ENCODE measurements at places on chromosomes 4 and X. TPM values are rescaled to one million over a fixed set of nuclear protein-coding genes. Genes with fewer than 3 reads are reported as not detected.

GRCh38 chr4:54548831-54549460 lies 108.8 kb upstream of the KIT start:
- DNase-seq: no peak

DNA sequence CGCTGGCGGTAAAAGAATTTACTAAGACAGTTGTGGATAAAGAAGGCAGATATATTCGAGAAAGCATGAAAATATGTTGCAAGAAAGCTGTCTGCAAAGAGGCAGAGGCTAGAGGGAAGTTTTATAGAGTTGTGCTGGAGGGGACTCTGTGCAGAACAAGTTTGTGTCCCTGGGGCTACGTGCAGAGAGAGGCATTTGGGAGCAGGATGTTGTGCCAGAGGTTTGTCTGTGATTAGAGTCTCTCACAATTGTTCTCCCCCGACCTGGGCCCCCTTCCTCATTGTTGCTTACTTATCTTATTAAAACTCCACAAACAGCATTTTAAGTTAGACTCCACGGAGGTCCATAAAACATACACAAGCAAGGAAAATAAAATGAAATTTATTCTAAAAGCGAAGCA lies 831.3 kb downstream of the NLGN4X start:
- DNase-seq: no peak

- peak; percentile 34 for DNase-seq
Measured at GRCh38 chrX:136030303-136031191, 45.3 kb downstream of the SLC9A6 start.

The GPC3 gene
- 60.5 TPM for total RNA-seq

DNA sequence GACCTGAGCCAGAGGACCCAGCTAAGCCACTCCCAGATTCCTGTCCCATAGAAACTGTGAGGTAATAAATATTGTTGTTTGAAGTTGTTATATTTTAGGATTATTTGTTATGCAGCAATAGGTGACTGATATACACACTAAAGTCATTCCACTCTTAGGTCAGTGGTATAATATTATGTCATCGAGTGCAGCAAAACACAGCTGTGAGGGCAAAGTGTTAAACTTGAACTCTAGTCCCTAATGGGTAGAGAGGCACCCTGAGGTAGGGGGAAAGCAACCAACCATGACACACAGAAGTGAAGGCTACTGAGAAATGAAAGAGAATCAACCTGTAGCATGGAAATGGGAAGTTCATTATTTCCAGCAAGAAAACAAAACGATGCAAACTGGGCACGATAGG lies 66.6 kb downstream of the ATXN3L start:
- no peak for DNase-seq

- DNase-seq: no peak
Measured at GRCh38 chr4:48752726-48753125, 27.4 kb downstream of the FRYL start.

The TEX13C gene
- not detected for total RNA-seq

The TKTL2 gene
- not detected for total RNA-seq

GRCh38 chr4:6568689-6569332 lies 6.2 kb upstream of the MAN2B2 start:
- DNase-seq: no peak

The IBSP gene
- not detected for total RNA-seq

The PRR32 gene
- total RNA-seq: not detected

DNA sequence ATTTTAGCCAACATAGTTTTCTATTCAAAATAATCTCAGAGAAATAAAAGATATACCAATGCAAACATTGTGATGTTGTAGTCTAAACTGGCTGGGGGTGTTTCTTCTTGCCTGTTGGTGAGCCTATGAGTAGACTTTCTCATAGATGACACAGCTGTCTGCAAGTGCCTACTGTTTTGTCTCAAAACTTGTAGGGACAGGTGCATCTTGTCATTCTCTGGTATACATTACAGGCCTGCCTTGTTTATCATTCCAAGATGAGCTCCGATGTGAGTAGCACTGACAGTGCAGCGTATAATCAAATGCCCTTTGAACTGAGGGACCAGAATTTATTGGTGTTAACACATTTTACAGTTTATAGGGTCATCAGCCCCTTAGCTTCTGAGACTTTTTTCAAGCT lies 353.8 kb downstream of the PRDM5 start:
- no peak for DNase-seq

- no peak for DNase-seq
Measured at GRCh38 chr4:2583517-2583916, 47.1 kb downstream of the FAM193A start.

DNA sequence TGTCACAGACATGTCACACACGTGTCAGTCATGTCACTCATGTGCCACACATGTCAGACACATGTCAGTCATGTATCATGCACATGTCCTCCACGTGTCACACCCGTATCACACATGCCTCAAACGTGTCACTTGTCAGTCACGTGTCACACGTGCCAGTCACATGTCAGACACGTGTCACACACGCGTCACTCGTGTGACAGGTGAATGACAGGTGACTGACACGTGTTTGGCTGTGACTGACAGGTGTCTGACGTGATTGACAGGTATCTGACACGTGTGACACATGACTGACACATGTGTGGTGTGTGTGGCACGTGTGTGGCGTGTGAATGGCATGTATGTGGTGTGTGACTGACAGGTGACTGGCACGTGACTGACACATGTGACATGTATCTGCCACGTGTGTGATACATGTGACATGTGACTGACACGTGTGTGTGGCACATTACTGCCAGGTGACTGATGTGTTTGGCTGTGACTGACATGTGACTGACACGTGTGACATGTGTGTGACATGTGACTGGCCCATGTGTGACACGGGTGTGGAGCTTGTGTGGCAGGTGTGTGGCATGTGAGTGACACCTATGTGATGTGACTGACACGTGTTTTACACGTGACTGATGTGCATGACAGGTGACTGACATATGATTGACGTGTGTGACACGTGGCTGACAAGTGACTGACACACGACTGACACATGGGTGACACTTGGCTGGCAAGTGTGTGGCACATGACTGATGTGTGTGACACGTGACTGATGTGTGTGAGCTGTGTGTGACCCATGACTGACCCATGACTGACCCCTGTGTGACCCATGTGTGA lies 90.7 kb upstream of the GPC3 start:
- DNase-seq: no peak

- no peak for DNase-seq
Measured at GRCh38 chrX:82677286-82677685, 830.8 kb upstream of the POU3F4 start.

DNA sequence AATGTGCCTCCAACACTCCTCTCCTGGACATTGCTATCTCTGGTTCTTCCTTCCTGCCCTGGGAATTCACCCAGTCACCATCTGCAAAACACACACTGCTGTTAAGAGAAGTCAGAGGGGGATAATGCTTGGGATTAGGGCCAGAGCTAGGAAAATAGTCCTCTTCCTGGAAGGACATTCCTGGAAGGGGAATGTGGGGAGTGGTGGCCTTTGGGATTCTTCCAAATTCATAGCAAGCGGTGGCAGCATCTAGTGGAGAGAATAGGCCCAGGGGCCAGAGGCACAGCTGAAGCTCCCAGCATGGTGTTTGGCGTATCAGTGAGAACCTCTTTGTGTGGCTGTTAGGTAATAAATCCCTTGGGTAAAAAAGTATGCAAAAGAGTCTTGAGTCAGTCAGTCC lies 34.3 kb downstream of the SHROOM4 start:
- no peak for DNase-seq

- DNase-seq: no peak
Measured at GRCh38 chr4:40003986-40004385, 26.3 kb upstream of the PDS5A start.

The FAM47E gene
- 1.2 TPM for total RNA-seq

GRCh38 chr4:159516556-159517140 lies 413.8 kb downstream of the RAPGEF2 start:
- DNase-seq: no peak

DNA sequence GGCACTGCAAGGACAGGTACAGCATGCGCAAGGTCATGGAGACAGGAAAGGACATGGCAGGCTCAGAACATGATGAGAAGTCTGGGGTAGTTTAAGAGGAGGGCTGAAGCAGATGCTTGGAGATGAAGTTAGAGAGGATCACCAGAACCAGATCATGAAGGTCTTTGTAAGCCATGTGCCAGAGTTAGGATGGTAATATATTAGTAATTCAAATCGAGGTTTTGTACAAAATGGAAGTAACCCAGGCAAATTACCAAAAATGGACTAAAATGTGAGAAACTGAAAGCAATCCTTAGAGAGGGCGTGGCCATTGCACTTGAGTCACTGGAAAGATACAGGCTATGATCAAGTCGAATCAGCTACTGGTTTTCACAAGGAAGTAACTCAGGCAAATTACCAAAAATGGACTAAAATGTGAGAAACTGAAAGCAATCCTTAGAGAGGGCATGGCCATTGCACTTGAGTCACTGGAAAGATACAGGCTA lies 13.5 kb downstream of the RXFP1 start:
- DNase-seq: no peak

The C4orf50 gene
- total RNA-seq: not detected

DNA sequence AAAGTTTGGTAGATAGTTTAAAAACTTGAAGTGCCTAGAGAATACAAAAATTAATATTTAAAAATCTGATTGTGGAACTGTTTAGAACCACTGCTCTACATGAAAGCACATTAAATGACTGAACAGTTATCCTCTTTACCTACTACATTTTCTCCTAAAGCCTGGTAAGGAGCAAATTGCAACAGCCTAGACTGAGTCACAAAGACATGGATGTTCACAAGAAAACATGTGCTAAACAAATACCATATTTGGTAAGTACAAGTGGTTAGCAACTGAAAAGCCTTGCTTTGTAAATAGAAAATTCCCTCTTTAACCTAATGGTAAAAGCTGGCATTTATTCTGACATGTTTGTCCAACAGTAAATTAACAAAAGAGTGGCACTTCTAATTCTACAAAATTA lies 203.1 kb downstream of the FBXO8 start:
- no peak for DNase-seq

- DNase-seq: no peak
Measured at GRCh38 chrX:39158801-39159657, 357.8 kb downstream of the MID1IP1 start.

DNA sequence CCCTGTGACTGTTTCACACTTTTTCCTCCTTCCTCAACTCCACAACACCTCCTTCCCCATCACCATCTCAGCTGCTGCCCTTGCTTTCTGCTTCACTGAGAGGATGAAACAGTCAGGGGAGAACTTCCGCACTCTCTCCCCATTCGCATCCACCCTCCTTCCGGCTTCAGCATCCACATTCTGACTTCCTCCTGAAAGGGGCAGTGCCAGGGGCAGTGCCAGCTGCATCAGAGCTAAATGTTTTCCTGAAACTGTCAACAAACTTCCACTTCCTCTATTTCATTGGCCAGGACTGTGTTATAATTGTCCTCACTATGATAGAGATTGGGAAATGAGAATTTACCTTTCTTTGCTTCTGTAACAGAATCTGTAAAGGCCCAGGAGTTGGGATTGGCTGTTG lies 18.2 kb upstream of the RASL11B start:
- no peak for DNase-seq

The CLCN3 gene
- total RNA-seq: 44.8 TPM

The SLC7A11 gene
- 0.30 TPM for total RNA-seq

- no peak for DNase-seq
Measured at GRCh38 chr4:56086561-56086960, 137.8 kb downstream of the CEP135 start.
